ENCODE measurements at places on chromosomes 2 and 18. TPM values are rescaled to one million over a fixed set of nuclear protein-coding genes. Genes with fewer than 3 reads are reported as not detected.

Gene LIMS4
- not detected for total RNA-seq

- H3K4me3 ChIP-seq = no peak overlapping the region
- peaks cover 17% of the 10 kb centered on the region for H3K4me1 ChIP-seq
- no peaks in the 10 kb centered on the region for H3K36me3 ChIP-seq
- H3K27ac ChIP-seq = no peak overlapping the region
- DNase-seq = no peak
- no peaks in the 10 kb centered on the region for H3K27me3 ChIP-seq
These were observed 410.3 kb downstream of the LRATD1 start for GRCh38 chr2:15042801-15043217.

DNA sequence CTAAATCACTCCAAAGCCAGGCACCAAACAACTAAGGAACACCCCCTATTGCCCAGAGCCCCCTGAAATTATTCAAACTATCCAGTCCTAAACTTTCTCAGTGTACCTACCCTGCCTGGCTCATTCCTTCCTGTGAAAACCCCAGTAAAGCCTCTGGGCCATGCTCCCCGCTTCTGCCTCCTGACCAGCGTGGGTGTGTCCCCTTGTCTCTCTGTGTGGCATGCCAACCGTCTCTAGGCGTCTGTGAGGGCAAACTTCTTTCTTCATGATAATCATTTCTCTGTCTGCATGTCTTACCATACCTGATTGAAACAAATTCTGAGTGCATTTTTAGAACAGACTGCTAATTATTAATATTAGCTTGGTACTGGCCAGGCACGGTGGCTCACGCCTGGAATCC lies 109.0 kb upstream of the MSH2 start:
- no peak overlapping the region for H3K27ac ChIP-seq
- DNase-seq = no peak
- no peaks in the 10 kb centered on the region for H3K36me3 ChIP-seq
- peaks cover 15% of the 10 kb centered on the region for H3K4me1 ChIP-seq

Gene LHCGR
- not detected for total RNA-seq

DNA sequence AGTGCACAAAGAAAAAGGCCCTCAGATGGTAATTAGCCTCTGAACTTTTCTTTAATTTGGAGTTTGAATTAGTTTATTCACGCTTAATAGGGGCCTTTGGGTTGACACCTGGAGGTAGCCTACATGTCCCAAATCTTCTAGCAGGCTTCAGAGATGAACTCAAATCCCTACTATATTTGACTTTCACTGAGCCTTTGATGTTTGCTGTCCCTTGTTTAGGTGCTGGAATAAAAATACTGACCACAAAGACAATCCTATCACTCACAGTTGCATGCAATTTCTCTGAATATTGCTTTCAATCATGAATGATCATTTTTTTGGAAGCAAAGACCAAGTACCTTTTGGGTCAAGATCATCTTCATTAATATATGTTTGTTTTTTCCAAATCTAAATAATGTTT lies 564.0 kb upstream of the FANCL start:
- no peak overlapping the region for H3K27ac ChIP-seq
- no peaks in the 10 kb centered on the region for H3K36me3 ChIP-seq
- no peak for DNase-seq
- H3K4me1 ChIP-seq = no peaks in the 10 kb centered on the region

- H3K27me3 ChIP-seq = no peaks in the 10 kb centered on the region
- H3K4me3 ChIP-seq = no peak overlapping the region
- peak; percentile 48 for DNase-seq
These were observed 143.1 kb downstream of the KCTD1 start for GRCh38 chr18:26405190-26405801.

DNA sequence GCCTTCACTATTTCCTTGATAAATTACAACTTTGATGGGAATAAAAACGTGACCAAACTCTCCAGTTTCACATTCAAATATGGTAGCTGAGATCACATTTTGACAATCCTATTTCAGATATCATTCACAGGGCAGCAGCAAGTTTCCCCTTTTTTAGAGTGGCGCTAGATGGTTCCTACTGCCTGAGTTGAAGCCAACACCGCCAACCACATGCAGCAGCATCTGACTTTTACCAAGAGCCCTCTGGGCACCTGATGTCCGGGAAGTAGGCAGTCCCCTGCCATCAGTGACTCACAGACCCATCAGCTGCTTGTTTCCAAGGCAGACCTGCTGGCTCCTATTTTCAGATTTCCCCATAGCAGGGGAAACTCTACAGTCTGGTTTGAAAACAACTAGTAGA lies 4.0 kb upstream of the MREG start:
- H3K4me1 ChIP-seq = peaks cover 5% of the 10 kb centered on the region
- H3K27me3 ChIP-seq = no peaks in the 10 kb centered on the region
- no peaks in the 10 kb centered on the region for H3K36me3 ChIP-seq
- H3K4me3 ChIP-seq = no peak overlapping the region

DNA sequence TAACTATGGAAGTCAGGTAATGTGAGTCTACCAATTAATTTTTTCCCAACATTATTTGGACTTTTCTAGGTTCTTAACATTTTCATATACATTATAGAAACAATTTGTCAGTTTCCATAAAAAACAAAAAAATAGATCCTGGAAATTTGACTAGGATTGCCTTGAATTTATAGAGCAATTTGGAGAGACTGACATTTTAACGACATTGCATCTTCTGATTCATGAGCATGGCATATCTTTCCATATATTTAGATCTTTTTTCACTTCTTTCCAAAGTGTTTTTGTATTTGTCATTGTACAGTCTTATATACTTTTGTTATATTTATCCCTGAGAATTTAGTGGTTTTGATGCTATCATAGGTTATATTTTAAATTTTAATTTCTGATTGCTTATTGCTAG lies 42.0 kb downstream of the ANKRD12 start:
- H3K27me3 ChIP-seq = no peaks in the 10 kb centered on the region
- H3K4me3 ChIP-seq = no peak overlapping the region
- no peak overlapping the region for H3K27ac ChIP-seq

DNA sequence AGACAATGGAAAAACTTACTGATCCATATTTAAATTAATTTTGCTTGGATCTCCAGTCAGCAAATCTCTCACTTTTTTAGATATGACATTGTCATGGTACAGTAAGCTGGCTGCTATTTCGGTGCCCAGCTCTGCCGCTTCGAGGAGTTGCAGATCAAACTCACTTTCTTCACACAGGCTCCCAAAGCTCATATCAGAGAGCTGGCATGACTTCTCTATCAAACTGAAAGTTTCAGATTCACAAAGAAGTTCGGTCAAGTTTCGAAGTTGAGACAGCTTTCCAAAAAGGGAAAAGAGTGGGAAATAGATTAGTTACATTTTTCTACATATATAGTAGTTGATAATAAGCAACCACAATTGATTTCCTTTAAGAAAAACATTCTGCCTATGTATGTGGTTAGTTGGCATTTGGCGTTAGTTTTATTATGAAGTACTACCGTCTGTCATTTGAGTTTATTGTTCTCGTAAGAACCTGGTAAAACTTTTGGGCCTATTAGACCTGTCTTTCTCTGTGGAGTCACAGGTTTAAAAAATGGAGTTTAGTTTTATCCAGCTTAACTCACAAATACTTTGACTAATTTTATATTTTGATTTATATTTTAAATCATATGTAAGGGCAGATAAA lies 118.8 kb downstream of the ABCA12 start:
- H3K27ac ChIP-seq = no peak overlapping the region
- H3K4me1 ChIP-seq = no peaks in the 10 kb centered on the region
- no peaks in the 10 kb centered on the region for H3K27me3 ChIP-seq
- H3K36me3 ChIP-seq = no peaks in the 10 kb centered on the region
- H3K4me3 ChIP-seq = no peak overlapping the region

- DNase-seq = no peak
- no peak overlapping the region for H3K4me3 ChIP-seq
- no peaks in the 10 kb centered on the region for H3K27me3 ChIP-seq
- no peaks in the 10 kb centered on the region for H3K36me3 ChIP-seq
- no peak overlapping the region for H3K27ac ChIP-seq
These were observed 705.1 kb upstream of the GCFC2 start for GRCh38 chr2:76415821-76416220.

- no peak overlapping the region for H3K4me3 ChIP-seq
- no peaks in the 10 kb centered on the region for H3K36me3 ChIP-seq
- no peak overlapping the region for H3K27ac ChIP-seq
- H3K27me3 ChIP-seq = no peaks in the 10 kb centered on the region
These were observed 28.7 kb upstream of the IL1RL1 start for GRCh38 chr2:102282678-102283091.

DNA sequence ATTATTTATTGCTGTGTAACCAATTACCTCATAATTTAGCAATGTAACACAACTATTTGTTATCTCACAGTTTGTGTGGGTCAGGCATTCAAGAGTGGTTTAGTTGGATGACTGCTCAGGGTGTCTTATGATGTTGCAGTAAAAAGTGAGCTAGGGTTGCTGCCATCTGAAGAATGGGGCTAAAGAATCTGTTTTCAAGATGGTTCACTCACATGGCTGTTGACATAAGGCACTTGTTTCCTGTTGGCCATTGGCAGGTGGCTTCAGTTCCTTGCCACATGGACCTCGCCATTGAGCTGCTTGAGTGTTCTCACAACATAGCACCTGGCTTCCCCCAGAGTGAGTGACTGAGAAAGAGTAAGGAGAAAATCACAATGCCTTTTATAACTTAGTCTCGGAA lies 123.2 kb downstream of the TMEM17 start:
- H3K36me3 ChIP-seq = no peaks in the 10 kb centered on the region
- no peaks in the 10 kb centered on the region for H3K27me3 ChIP-seq
- H3K27ac ChIP-seq = no peak overlapping the region
- no peak overlapping the region for H3K4me3 ChIP-seq
- no peak for DNase-seq

Gene C1QL2
- not detected for total RNA-seq

GRCh38 chr18:72762515-72763122 lies 105.2 kb downstream of the NETO1 start:
- H3K27ac ChIP-seq = no peak overlapping the region
- DNase-seq = peak; percentile 71
- no peaks in the 10 kb centered on the region for H3K4me1 ChIP-seq
- H3K36me3 ChIP-seq = no peaks in the 10 kb centered on the region
- H3K4me3 ChIP-seq = no peak overlapping the region

GRCh38 chr2:3504741-3505140 lies 14.6 kb downstream of the ADI1 start:
- no peak for DNase-seq
- H3K36me3 ChIP-seq = no peaks in the 10 kb centered on the region
- no peak overlapping the region for H3K4me3 ChIP-seq

GRCh38 chr2:203870481-203870880 lies 2.9 kb downstream of the CTLA4 start:
- H3K4me1 ChIP-seq = no peaks in the 10 kb centered on the region
- no peaks in the 10 kb centered on the region for H3K36me3 ChIP-seq
- no peaks in the 10 kb centered on the region for H3K27me3 ChIP-seq
- DNase-seq = no peak

DNA sequence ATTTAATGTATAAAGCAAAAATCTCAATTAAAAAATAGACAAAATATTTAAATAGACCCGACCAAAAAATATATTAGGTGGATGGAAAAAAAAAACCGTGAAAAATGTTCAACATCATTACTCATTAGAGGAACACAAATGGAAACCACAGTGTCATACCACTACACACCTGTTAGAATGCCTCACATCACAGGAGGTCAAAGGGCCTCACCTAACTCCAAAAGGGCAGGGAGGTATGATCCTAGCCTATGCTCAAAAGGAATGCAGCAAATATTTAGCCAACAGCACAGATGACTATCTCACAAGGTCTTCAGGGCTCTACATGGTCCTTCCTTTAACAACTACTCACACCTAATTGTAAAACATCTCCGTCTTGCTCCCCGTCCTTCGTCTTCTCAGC lies 185.5 kb upstream of the SETBP1 start:
- DNase-seq = no peak
- H3K27me3 ChIP-seq = no peaks in the 10 kb centered on the region
- H3K27ac ChIP-seq = no peak overlapping the region

GRCh38 chr18:74012954-74013630 lies 134.5 kb downstream of the FBXO15 start:
- DNase-seq = peak; percentile 17
- H3K27me3 ChIP-seq = no peaks in the 10 kb centered on the region
- no peaks in the 10 kb centered on the region for H3K4me1 ChIP-seq
- no peaks in the 10 kb centered on the region for H3K36me3 ChIP-seq
- H3K4me3 ChIP-seq = no peak overlapping the region

Gene MAB21L4
- not detected for total RNA-seq

DNA sequence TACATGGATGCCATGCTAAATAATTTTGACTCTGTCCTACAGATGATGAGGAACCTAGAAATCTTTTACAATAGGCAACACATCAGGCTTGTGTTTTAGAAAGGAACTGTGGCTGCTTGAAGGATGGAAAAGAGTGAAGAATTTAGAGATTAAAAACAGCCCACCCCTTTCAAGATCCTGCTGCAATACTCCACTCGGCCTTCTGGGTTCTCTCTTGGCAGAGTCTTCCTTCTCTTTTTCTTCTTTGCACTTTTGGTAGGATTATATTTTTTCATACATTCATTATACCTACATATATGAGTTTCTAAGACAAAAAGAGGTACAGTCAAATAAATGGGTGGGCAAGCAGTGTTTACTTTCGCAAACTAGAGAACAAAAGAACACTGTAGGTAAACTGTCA lies 474.3 kb downstream of the ERBB4 start:
- H3K4me1 ChIP-seq = peaks cover 2% of the 10 kb centered on the region
- no peak for DNase-seq
- no peak overlapping the region for H3K4me3 ChIP-seq
- H3K27me3 ChIP-seq = no peaks in the 10 kb centered on the region
- H3K27ac ChIP-seq = no peak overlapping the region

Gene CXCR1
- total RNA-seq = not detected

Gene CYP27C1
- total RNA-seq = 3.8 TPM

GRCh38 chr2:182868054-182868796 lies 1.8 kb upstream of the FRZB start:
- H3K27ac ChIP-seq = peak overlapping the region; percentile 90
- no peaks in the 10 kb centered on the region for H3K36me3 ChIP-seq
- no peaks in the 10 kb centered on the region for H3K27me3 ChIP-seq
- H3K4me3 ChIP-seq = peak overlapping the region; percentile 66
- DNase-seq = peak; percentile 76

DNA sequence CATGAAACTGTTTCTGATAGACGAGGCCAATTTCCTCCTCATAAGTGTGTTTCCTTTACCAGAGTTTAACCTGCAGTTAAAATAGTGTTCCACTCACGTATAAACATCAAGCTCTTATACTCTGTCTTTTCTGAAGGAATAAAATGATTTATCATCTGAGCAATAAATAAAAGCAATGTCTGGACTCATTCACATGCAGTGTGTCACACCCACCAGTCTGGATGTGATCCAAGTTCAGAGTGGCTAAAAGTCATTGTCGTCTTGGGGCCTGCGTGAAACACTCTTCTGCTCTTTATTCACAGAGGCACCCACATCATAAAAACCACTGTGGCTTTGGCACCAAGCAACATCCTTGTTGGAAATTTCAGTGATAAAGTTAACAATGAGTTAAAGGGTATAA lies 19.5 kb upstream of the SLC9A4 start:
- H3K27me3 ChIP-seq = no peaks in the 10 kb centered on the region
- no peaks in the 10 kb centered on the region for H3K36me3 ChIP-seq
- H3K4me1 ChIP-seq = no peaks in the 10 kb centered on the region
- H3K4me3 ChIP-seq = no peak overlapping the region

All from neural progenitor cell (in vitro differentiated cells).